GM23248 (cell line): ENCODE measurements at places on chromosomes 11 and 22. TPM values are rescaled to one million over a fixed set of nuclear protein-coding genes. Genes with fewer than 3 reads are reported as not detected.

DNA sequence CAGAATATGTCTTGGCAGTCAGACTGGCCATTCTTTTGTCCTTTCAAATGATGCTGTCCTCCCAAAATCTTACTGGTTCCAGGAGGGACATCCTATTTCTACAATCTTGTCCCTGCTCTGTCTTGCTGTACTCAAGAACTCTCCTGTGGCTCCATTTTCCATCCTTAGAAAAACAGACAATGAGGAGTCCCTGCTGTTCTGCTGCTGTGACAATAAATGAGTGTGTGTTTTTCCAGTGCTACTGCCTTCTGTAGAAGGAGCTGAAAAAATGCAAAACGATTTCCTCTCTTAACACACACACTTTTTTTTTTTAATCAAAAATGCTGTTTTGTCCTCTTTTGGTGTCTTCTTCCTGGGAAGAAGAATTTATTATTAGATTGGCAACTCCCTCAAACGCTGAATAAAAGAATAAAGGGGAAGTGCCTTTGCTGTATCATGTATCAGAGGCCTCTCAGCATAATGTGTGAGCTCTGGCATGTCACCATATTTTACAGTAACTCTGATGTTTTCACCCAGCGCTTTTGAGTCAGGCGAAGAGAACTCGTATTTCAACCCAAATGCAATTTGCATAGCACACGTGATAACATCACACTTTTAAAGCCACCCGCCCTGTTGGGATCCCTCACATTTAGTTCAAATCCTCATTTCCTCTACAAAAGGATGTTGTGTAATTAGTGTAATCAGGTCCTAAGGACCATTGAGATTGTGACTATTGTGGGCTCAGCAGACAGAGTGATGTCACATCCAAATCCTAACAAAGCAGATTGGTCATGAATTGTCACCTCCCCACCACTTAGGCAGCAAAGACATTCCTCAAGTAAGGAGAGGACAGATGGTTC, 496.0 kb upstream of the LARGE1 start:
- no peak for DNase-seq

GRCh38 chr11:126636911-126637794, 281.7 kb downstream of the ST3GAL4 start:
- peak; percentile 93 for DNase-seq

Gene SLC43A3
- total RNA-seq: 23.2 and 57.7 TPM in 2 replicates

DNA sequence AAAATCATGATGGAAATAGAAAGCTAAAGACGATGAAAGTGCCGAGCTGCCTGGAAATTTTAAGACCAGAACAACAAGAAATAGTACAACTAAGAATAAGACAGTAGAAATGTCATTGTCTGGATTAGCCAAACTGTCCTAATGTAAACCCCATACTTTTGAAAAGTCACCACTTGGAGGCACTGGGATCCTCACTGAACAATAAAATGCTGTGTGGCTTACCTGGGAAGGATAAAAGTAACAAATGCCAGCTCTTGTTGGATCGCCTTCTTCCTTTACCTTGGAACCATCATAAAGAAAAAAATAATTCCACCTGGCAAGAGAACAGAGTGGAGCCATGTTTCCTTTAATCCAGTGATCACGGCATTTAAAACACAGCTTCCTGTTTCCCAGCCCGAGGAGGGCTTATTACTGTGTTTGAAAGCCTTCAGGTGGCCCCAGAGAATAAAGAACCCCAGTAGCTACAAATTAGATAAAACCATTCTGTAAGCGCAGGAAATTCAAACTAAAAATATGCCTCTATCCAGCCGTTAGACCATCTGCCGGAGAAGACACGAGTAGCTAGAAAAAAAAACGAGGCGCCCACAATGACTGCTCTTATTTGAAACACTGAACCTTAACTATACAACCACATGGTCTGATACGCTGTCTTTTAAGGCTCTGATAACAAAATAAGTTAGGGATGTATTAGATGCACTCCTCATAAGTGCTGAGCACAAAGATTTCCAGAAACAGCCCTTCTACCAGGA, 4.4 kb downstream of the HPS4 start:
- DNase-seq: no peak

DNA sequence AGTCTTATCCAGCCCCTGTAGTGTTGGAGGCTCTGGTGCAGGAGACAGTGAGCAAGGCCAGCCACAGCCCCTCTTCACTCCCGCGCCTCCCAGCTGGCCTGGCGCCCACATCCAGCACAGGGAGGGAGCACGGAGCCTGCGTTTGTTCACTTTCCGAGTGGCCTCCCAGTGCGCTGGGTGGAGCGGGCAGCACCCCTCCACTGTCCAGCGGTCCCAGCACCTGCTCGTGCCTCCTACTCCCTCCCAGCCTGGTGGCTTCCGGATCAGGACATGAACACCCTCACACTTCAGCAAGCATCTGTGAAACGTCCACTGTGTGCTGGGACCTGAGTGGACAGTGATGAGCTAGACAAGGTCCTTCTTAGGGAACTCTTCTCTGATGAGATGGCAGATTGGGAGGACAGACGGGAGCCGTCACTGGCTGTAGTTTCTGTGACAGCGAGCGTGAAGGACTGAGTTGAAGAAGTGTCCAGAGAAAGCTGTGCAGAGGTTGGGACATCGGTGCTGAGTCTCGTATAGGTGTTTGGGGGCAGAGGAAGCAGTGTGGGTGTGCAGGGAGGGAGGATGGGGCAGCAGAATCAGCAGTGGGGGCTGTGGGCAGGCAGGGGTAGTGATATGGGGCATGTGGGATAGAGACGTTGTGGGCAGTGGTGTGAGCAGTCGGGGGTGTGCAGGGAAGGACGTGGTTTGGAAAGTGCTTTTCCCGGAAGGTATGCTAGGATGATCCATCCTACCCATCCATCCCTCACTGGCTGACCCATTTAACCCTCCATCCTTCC, 256.8 kb downstream of the TBC1D22A start:
- DNase-seq: no peak

DNA sequence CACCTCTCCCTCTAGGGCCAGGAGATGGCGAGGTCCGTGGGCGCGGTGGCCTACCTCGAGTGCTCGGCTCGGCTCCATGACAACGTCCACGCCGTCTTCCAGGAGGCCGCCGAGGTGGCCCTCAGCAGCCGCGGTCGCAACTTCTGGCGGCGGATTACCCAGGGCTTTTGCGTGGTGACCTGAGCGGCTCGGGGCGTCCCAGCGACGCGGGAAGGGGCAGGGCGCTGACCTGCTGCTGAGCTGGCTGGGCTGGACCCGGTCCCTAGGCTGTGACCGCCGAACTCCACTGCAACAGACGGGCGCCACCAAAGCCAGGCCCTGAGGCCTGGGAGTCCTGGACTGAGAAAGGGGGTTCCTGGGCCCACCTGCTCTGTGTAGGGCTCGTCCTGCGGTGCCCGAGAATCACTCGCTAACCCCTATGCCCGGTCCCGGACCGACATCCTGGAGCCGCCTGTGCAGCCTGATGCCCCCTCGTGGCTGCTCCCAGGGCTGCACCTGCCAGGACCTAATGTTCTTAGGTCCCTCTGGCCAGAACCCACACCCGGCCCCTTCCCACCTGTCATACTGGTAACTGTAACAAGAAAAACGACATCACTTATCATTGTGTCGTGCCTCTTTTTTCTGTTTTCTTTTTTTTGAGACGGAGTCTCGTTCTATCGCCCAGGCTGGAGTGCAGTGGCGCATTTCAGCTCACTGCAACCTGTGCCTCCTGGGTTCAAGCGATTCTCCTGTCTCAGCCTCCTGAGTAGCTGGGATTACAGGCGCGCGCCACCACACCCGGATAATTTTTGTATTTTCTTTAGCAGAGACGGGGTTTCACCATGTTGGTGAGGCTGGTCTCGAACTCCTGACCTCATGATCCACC, 15.0 kb downstream of the RHOD start:
- peak; percentile 63 for DNase-seq

- DNase-seq: peak; percentile 18
Measured at GRCh38 chr11:28490773-28491382, 382.7 kb downstream of the METTL15 start.

Gene MMP12
- 0.51 and 0.76 TPM in 2 replicates for total RNA-seq

GRCh38 chr22:36356708-36357624, 30.8 kb downstream of the MYH9 start:
- DNase-seq: no peak

GRCh38 chr11:4181782-4182721, 87.5 kb downstream of the RRM1 start:
- DNase-seq: peak; percentile 80

Gene DUSP8
- total RNA-seq: 0.11 TPM in 1 of 2 replicates, not detected in the other

Gene TRPM5
- not detected in 2 replicates for total RNA-seq

Gene TPBGL
- not detected in 2 replicates for total RNA-seq

Gene TEX12
- 0.51 and 2.2 TPM in 2 replicates for total RNA-seq

GRCh38 chr11:103993507-103993906, 42.9 kb upstream of the DDI1 start:
- DNase-seq: no peak
